ENCODE measurements at places on chromosomes 11 and 22.

GRCh38 chr11:19552656-19553260 lies 159.9 kb upstream of the NAV2 start:
- no peak for DNase-seq

DNA sequence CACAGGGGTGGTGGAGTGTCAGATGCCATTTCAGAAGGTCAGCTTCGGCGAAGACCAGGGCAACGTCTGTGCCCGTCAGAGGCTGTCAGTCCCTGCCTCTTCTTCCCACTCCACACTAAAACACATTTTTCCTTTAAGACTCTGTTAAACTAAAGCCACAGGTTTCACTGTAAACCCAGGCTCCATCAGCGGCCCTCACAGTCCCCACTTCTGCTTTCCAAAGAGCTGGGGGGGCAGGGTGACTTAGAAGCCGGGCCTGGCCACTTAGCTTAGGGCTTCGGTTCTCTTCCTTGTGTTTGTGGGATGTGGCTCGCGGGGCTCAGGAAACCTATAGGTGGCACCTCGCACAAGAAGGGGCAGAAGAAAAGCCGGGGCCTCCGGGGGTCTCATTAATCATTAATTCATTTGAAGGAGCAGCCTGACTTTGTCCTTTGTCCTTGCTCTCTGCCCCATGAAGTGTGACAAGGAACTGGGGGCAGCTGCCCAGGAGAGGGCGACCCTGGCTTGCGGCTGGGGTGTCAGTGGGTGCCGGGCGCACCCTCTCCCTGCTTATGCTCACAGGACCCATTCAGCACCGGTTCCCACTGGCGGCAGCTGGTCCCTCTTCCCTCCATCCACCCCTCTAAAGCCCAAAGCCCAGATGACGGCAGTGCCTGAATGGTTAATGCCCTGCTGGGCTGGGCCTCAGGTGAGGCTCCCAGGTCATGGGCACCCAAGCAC lies 4.1 kb downstream of the SLC25A45 start:
- DNase-seq, result no peak

- no peak for DNase-seq
These were observed 66.0 kb downstream of the WNT7B start for GRCh38 chr22:45910928-45911467.

DNA sequence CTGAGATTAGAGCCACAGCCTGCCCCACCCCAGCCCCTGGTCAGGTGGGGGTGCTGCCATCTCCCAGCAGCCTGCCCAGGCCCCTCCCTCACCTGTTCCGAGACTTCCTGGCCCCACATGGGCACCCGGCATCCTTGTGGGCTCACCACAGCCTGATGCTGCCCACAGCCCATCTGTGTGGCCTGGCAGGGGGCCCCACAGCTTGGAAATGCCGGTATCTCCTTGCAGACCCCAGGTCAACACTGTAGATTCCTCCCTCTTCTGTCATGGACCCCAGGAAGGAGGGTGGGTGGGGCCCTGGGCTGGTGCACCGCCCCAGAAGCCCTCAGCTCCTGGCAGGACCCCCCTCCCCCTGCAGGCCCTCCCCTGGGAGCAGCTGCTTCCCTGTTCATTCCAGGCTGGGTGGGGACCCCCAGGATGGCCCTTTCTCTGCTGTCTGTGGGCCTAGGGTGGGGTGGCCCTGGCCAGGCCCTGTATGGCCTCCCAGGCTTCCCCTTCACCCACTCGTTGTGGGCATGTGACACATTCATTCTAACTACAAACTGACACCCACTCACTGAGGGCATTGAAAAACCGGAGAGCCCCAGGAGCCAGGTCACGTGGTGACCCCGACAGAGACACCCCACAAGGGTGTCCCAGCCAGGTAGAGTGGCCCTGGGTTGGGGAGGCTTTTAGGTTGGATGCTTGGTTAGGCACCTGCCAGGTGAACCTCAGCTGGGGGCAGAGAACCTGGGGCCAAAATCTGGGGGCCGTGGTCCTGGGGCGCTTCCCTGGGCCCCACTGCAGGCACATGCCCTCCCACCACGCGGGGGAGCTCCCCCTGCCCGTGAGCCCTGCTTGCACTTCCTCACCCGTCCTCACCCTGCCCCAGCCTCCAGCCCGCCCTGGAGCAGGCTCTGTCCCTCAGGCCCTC lies 44.1 kb upstream of the CCDC188 start:
- no peak for DNase-seq

DNA sequence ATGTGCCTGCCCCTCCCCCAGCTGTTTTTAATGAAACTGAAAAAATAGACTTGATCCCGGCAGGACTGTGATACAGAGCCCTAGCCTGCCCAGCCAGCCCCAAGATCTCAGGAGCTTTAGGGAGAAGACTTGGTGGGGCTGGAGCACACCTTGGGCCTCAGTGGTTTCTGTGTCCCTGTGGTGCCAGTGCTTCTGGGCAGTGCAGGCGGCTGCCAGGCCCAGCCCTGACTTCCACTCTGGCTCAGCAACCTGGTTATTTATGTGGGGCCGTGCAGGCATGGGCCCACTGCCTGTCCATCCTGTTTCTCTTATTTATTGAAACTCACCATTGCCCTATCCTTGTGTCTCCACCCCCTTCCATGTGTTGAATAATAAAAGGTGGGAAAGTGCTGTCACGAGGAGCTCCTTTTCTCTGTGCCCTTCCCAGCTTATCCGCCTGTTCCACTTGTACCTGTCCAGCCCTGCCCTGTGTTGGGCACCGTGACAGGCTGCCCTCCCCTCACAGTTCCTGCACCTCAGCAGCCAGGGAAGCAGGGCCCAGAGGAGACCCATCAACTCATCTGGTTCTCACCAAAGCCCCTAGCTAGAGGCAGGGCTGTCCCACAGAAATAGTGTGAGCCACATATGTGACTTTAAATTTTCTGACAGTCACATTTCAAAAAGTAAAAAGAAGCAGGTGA lies 20.2 kb downstream of the RELT start:
- no peak for DNase-seq

DNA sequence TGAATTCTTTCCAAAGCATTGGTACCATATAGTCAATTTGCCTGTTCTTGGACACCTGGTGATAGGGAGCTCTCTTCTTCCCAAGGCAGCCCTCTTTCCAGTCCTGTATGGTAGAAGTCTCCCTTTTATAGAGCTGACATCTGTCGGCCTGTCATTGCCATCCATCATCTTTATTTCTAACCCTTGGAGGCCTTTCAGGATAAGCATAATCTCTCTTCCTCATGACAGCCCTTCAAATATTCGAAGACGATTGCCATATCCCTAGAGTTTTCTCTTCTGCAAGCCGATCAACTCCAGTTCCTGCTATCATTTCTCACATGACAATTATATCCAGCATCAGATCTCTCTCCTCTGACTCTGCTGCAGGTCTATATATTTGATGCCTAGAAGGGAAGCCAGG lies 32.7 kb upstream of the SYN3 start:
- no peak for DNase-seq

GRCh38 chr11:114479331-114479730 lies 40.1 kb downstream of the REXO2 start:
- DNase-seq, result no peak

- DNase-seq, result no peak
These were observed 17.8 kb upstream of the FXYD2 start for GRCh38 chr11:117842131-117842941.

GRCh38 chr11:58289266-58289665 lies 21.2 kb upstream of the OR10W1 start:
- no peak for DNase-seq

GRCh38 chr11:62922653-62923431 lies 1.7 kb upstream of the CHRM1 start:
- DNase-seq, result no peak

DNA sequence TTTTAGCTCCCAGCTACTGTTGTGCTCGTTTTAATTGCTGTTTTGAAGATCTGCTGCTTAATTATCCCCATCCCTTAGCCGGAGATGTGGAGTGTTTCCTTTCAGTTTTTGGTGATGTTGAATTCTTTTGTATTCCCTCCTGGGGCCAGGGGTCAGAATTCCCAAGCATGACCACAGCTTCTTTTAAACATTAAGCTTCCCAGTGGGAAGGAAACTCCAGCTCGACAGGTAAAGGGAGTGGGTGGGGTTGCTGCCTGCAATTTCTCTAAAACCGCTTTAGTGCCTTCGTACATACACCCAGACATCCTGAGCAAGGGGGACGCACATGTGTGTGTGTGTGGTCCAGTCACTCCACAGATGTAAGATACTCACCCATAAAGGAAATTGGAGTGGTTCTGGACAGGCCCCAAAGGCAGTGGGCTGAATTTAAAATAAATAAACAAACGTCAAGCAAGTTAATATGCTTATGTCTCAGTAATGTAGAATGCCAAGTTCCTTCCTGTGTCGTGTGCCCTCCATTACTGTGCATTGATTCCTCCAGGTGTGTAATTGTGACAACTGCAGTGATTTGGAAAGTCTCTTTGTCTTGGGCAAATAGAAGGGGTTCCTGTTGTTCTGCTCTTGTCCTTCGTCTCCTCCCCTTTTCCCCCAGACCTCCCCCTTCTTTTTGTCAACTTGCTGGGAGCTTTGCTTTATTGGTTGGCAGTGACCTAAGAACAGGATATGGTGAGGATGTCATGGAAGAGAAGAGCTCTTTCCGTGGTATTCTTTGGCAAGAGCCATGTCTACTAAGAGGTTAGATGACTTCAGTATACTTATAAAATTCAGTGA lies 19.2 kb upstream of the ADSL start:
- no peak for DNase-seq

DNA sequence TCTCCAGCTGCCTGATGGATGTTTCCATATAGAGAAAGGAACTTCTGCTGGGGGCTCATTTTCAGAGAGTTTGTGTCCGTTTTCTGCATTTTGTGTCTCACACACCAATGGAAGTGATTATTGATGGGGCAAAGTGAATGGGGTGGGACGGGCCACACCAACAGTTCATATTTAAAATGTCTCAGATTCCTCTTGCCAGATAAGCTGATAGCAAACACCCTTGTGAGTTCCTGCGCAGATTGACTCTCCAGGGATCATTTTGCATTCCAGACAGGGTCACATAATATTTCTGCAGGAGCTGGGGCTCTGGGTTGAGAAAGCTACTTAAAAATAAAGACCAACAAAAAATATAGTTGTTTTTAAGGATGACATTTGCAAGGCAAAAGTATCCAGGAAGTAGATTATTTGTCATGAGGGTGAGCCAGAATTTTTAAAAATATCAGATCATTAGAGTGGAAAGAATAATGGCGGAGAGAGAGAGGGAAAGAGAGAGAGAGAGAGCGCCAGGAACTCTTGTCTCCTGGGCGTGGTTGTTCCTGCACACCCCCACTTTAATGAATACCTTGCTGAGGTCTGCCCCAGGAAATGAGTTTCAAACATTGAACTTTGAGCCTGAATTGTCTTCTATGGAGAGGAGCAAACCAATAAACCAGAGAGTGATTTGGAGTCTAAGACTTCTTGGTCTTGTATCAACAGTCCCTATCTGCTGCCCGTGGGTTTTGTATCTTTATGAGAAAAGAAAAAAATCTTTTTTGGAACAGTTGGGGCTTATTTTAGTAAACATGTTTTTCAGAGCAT lies 33.3 kb downstream of the MICAL2 start:
- no peak for DNase-seq

DNA sequence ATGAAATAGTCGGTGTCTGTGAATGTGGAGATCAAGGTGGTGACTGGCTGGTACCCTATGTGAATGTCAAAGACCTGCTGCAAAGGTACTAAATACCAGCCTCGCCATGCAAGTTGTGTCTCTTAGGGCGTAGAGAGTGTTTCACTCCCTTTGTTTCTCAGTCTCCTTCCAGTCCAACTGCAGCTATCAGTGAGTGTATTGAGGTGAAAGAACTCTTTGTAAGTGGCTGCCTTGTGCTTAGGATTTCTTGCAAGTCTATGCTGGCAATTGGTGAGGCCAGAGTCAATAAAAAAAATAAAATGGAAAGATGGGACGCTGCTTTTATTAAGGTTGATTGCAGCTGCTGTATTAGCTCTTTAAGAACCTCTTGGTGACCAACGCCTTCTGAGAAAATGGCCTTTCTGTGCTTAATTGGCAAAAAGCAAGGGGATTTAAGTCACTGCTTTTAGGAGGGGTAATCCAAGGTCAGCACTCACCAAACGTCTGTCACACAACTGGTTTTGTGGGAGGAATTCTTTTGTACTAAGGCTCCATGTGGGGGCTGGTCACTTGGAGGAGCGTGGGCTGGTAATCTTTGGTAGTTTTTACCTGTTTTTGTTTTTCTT lies 95.1 kb downstream of the PARVA start:
- no peak for DNase-seq

- DNase-seq, result no peak
These were observed 24.4 kb upstream of the CD5 start for GRCh38 chr11:61077936-61078335.

- DNase-seq, result no peak
These were observed 20.0 kb downstream of the KCNJ4 start for GRCh38 chr22:38435010-38435409.

- DNase-seq, result no peak
These were observed 35.2 kb upstream of the RIC3 start for GRCh38 chr11:8204025-8204424.

DNA sequence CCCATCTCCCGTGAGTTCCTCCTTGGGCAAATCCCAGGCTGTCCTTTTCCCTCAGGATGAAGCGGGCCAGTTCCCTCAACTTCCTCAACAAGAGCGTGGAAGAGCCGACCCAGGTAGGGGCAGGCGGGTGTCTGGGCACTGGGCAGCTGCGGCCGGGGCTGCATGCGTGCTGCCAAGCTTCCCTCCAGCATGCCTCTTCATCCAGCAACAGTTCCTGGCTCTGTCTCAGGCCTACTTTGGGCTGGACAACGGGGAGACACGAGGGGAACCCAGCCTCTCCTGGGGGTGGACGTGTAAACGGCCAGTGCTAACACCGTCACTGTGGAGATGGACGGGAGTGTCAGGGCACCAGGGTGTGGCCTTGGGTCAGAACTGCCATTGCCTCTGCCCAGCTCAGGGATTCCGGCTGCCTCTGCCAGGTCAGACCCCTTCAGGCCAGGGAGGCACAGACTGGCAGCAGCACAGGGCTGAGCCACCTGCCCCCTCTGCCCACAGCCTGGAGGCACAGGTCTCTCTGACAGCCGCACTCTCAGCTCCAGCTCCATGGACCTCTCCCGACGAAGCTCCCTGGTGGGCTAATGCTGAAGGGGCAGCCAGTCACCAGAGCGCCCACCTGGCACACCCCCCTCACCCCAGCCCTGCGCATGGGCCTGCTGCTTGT lies 1.9 kb upstream of the RAB1B start:
- DNase-seq, result no peak

- DNase-seq, result peak; percentile 60
These were observed at the start of gene SCN4B for GRCh38 chr11:118152552-118153471. SCN4B (minus strand) TSS chr11:118152823; CDS start chr11:118152673, 150 bp downstream.

- no peak for DNase-seq
These were observed 81.4 kb upstream of the GRK3 start for GRCh38 chr22:25482868-25483639.

DNA sequence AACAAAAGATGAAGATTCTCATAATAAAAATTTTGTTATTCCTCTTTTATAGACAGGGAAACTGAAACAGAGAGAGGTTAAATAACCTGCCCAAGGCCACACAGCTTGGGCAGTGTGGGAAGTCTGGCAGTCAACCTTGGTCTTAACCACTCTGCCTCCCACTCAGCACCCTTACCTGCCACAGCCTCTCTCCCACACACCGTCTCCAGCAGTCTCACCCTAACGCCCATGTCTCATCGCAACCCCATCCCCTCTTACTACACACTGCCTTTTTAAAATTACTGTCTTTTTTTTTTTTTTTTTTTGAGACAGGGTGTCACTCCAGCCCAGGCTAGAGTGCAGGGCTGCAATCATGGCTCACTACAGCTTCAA lies 25.0 kb downstream of the ARRB1 start:
- no peak for DNase-seq

- no peak for DNase-seq
These were observed 109.2 kb downstream of the FAM76B start for GRCh38 chr11:95680169-95680929.

GRCh38 chr11:134901955-134902918 lies 490.2 kb upstream of the B3GAT1 start:
- no peak for DNase-seq

GRCh38 chr11:123239191-123240150 lies 44.4 kb upstream of the CLMP start:
- no peak for DNase-seq
